ENCODE measurements at places on chromosomes 3 and 15.

GRCh38 chr15:74208496-74208895 lies 5.9 kb upstream of the STRA6 start:
- no peak for DNase-seq

- DNase-seq: peak; percentile 9
Observed at GRCh38 chr3:182686033-182686886, 107.0 kb upstream of the ATP11B start.

- no peak for DNase-seq
Observed at GRCh38 chr3:8709801-8710507, 23.6 kb upstream of the CAV3 start.

- DNase-seq: no peak
Observed at GRCh38 chr3:186477033-186477432, 67.1 kb downstream of the CRYGS start.

DNA sequence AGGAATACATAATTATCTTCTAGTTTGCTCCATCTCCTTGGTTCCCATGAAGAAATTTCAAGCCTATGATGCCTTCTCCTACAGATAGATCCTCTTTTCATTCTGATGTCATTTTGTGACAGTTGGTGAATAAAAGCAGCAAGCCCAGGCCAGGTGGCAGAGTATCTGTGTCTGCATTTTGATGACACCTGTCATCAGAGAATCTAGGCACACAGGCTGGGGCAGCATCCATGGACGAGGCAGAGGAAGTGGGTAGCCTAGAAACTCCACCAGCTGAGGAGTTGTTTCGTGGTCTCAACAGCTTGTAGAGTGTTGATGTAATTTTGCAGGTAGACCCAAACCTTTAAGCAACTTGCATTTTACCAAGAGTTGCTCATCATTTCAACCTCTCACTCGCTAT lies 269.8 kb downstream of the FEZF2 start:
- no peak for DNase-seq

GRCh38 chr3:109553591-109554371 lies 216.4 kb upstream of the DPPA4 start:
- DNase-seq: no peak

DNA sequence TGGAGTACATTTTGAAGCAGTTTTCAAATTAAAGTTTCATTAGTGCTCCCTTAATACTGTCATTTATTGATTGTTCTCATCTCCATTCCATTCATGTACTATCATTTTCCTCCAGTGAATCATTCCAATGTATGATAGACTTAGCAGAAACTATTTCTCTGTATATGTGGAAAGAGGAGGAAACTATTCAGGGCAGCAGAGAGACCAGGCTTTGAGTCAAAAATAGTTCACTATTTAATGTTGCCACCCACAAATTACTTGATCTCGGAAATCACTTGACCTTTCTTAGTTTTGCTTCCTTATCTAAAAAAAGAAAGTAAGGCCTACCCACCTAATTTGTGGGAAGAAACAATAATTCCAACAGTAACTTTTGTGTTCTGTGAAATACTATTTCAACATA lies 610.5 kb upstream of the ZNF385D start:
- DNase-seq: no peak

DNA sequence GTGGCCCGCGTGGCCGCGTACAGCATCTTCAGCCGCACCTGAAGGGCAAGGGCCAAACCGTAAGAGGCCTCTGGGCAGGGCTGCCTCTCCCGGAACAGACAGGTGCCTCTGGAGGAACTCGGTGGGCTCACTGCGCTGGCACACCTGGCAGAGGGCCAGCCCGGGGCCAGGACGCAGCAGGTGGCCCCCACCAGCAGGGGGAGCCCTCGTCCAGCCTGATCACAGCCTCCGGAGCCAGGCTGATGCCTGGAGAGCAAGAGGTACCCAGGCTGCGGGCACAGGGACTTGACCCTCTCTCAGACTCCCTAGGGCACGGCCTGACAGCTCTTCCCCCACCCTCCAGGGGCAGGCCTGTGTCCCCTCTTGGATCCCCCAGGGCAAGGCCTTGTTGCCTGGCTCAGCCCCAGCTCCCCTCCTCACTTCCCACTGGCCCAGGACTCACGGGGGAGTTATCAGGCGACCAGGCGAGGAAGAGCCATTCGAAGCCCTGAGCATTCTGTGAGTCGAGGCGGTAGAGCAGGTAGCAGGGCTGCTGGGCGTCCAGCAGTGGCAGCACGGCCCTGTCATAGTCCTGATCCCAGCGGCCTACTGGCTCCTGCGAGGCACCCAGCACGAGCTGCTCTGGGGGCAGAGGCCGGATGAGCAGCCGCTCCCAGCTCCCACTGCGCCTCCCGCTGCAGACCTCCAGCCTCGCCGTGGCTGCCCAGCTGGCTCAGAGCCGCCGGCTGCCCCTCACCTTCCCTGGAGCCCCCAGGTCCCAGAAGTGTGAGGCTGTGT lies 6.2 kb upstream of the TLR9 start:
- peak; percentile 45 for DNase-seq

DNA sequence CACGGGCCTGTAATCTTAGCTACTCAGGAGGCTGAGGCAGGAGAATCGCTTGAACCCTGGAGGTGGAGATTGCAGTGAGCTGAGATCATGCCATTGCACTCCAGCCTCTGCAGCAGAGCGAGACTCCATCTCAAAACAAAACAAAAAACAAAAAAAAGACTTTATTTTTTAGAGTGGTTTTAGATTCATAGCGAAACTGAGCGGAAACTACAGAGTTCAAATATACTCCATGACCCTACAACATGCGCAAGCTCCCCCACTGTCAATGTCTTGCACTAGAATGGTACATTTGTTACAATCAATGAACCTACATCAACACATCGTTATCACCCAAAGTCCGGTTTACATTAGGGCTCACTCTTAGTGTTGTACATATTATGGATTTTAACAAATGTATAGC lies 2.2 kb upstream of the CRTAP start:
- DNase-seq: no peak

GRCh38 chr3:112149136-112149535 lies 16.1 kb upstream of the GCSAM start:
- no peak for DNase-seq

DNA sequence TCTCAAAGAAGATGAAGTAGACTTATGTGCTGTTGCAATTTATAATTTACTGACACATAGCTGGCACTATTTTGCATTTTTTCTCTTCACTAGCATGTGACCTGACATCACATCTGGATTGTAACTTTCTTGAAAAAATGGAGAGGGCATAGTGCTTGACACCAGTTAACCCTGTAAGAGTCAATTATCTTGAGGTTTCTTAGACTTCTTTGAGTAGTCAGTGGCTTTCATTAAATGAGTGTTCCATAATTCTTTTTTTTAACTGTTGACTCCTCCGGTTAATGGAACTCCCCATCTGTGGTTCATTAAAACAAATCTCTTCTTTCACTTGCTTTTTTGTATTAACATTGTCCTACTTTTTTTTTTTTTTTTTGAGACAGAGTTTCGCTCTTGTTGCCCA lies 16.9 kb upstream of the PRKCI start:
- no peak for DNase-seq

DNA sequence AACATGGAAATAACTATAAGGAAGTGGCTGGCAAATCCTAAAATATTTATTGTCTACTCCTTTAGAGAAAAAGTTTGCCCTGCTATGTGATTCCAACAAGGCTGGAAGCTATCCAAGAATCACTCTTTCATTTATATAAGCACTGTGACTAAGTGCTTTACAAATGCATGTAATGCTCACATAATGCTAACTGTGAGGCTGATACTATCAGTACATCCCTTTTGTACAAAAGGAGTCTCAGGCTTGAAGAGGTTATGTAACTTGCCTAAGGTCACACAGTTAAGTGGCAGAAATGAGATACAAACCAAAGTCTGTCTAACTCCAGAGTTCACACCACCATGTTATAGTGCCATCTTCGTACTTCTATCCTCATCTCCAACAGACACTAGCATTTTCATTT lies 17.0 kb downstream of the TOPBP1 start:
- DNase-seq: no peak

GRCh38 chr3:27325419-27325818 lies 43.8 kb downstream of the NEK10 start:
- peak; percentile 23 for DNase-seq

GRCh38 chr15:52730173-52730572 lies 51.0 kb upstream of the ATOSA start:
- DNase-seq: no peak

DNA sequence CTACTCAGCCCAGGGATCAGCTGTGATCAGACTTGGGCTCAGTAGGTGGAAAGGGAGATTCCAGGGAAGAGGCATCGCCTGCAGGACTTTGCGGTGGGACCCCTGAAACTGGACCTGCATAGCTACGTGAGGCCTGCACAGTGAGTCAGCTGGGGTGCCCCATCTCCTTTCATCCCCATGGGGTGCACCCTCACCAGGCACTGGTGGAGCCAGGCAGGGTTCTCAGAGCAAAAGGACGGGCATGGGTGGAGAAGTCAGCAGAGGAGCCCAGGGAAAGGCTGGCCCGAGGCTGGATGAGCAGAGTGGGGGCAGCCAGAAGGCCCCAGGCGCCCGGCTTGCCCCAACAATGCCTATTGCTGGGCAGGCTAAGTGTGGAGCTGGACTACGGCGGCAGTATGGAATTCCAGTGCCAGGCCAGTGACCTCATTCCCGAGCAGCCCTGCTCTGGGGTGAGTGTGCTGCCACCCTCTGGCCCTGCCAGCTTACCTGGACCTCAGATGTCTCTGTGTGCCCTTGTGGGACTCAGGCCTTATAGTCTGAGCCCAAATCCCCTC lies 19.7 kb downstream of the ACAA1 start:
- DNase-seq: no peak

DNA sequence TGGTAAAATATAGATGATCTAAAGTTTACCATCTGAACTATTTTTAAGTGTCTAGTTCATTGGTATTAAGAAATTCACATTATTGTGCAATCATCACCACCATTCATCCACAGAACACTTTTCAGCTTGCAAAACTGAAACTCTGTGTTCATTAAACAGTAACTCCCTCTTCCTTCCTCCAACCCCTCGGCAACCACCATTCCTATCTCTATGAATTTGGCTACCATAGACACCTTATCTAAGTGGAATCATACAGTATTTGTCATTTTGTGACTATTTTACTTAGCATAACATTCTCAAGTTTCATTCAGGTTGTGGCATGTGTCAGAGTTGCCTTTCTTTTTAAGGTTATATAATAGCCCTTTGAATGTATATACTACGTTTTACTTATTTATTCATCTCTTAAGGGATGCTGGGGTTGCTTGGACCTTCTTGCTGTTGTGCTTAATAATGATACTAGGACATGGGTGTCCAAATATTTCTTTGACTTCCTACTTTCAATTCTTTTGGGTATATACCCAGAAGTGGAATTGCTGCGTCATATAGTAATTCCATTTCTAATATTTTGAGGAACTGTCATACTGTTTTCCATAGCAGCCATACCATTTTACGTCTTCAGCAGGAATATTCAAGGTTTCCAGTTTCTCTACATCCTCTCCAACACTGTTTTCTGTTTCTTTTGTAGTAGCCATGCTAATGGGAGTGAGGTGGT lies 20.9 kb downstream of the KAT2B start:
- peak; percentile 70 for DNase-seq

DNA sequence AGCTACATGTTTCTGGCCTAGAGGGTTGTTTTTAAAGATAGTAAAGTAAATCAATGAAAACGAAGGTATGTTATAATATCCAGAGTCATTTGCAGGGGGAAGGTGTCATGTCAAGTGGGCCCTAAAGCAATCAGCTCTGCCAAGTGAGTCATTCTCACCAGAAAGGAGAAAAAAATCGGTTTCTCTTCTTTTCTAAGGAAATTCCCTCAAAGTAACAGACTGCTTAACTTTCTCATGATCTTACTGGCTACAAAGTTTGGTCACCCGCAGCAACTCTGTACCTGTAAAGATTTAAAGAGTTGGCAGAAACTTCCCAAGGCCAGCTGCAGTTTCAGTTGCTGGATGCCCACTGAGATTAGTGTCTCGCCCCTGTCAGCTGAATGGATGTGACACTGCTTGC lies 5.5 kb upstream of the FSIP1 start:
- DNase-seq: no peak

- DNase-seq: no peak
Observed at GRCh38 chr3:108106031-108106430, 15.2 kb upstream of the CD47 start.

DNA sequence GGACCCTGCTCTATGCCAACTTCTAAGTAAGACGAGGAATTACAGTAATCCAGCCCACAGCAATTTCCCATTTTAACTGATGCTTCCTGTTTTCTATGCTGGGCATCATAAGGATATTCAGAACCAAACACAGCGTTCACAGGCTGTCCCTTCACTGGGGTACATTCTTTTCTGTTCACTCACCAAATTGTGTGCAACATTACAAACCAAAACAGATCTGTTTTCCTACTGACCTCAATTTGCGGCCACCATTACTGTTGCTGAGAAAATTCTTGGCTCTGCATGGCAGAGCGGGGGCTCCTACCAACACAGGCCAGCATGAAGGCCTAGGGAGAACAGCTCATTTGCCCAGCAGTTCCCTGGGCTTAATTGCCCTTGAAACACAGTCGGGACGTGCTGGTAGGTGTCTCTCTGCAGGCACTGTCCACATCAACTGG lies 76.5 kb downstream of the MYO1E start:
- no peak for DNase-seq

GRCh38 chr3:77319711-77320110 lies 279.8 kb downstream of the ROBO2 start:
- DNase-seq: peak; percentile 61

DNA sequence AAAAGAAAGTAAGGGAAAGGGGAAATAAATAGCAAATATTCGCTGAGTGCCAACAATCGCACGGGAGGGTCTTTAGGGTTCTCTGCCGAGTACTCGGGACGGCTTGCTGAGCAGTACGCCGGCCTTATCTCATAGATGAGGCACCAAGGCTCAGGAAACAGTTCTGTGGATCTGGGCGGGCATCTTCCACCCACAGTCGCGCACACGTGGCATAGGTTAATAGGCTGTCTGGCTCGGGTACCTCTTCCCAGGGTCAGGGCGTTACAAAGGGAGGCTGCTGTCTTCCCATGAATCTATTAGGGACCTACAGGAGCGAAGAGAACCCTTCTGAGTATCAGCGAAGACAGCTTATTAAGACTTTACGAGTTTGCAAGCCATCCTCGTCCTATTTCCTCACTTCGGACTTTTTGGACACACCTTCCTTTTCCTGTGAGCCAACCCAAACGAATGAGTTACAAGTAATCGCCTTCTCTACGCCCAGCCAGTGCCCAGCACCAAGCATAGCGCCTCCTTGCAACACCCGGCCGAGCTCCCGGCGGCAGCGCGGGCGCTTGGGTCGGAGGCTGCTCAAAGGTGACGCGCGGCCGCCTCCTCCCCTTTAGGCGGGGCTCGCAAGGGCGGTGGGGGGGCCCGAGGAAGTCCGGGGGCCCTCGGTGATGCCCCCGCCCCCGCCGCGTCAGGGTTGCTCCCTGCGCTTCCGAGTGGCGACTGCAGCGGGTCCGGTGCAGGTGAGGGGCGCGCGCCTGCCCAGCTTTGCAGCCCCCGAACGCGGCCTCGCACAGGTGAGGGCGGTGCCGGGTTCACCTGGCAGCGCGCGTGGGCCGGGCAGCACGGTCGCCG lies at the start of gene MCTP2:
Gene MCTP2, plus strand, starts transcription at position 679 of the 840 bp plus-strand sequence. CDS start 66,705 bp downstream, outside the sequence.
- DNase-seq: peak; percentile 90

DNA sequence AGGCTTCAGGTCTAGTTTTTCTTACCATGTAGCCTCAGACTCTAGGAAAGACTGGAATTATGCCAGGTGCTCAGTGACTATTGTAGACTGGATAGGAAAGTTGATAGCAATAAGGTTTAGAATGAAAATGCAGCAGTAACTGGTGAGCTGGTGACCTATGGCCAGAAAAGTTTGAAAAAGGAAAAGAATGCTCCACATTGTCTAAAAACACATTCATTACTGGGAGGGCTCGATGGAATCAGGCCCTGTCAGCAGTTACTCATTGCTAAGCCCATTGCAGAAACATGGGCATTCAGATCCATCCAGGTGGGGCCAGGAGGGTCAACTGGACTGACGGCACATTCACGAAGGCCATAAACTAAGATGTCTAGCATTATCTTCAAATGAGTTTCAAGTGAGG lies 8.7 kb upstream of the MBNL1 start:
- no peak for DNase-seq

Measured in Kasumi-1 (cell line).